Epithelial cell of proximal tubule (primary cell): ENCODE measurements at places on chromosomes 13 and 19. TPM values are rescaled to one million over a fixed set of nuclear protein-coding genes. Genes with fewer than 3 reads are reported as not detected.
A peak's percentile ranks its signal among the peaks of the same experiment; 100 is the strongest.

The FAM216B gene
- not detected in 2 replicates for total RNA-seq

The LSR gene
- total RNA-seq: 97.1 and 106 TPM in 2 replicates

- DNase-seq: no peak
Observed at GRCh38 chr19:11142528-11143171, 12.9 kb downstream of the SPC24 start.

DNA sequence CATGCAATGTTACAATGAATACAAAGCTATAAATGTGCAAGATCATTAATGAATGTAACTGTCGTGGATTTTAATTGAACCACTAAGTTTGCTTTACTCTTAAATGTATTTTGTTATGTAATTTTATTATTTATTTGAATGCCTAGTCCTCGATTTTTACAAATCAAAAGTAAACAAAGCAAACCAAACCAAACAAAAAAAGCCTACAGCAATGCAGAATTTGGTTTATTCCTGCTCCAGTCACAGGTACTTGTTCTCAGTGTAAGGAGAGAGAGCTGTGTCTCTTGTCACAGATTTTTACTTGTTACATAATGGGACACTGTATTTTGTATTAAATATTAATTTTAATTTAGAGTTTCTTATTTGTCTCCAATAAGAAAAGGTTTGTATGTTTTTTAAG is 584.3 kb upstream of the SLITRK6 start:
- no peak for DNase-seq

DNA sequence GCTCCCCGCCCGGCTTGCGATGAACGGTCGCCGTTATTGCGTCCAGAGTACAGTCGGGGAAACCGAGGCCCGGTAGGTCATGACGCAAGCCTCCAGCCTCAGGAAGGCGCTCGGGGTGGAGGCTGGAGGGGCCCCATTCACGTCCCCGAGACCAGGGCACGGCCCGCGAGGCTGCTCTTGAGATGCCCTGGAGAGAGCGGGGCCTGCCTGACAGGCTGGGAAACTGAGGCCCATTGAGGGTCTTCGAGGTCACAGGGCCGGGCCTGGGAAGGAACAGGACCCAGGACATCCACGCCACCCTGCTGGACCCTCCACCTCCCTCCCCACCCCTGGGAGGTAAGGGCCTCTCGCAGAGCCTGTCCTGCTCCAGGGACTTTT is 367 bp downstream of the NDUFS7 start:
- DNase-seq: no peak

DNA sequence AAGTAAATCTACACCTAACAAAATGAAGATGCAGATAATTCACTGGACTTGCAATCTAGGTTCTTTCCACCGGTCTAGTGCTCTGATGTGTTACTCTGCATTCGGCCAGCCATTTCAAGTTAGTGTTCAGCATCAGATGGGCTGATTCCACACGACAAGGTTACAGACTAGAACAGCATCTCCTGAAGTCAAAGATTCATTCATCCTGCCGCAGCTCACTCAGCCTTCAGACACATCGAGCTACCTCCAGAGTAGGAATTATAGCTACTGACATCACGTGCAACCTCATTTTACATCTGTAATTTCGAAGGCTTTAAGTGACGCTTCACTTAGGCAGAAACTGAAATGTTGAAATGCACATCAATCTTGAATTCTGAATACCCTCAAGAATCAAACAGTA is 76.5 kb downstream of the LHFPL6 start:
- no peak for DNase-seq

GRCh38 chr13:61294467-61295191 is 121.0 kb downstream of the PCDH20 start:
- DNase-seq: peak; percentile 81

DNA sequence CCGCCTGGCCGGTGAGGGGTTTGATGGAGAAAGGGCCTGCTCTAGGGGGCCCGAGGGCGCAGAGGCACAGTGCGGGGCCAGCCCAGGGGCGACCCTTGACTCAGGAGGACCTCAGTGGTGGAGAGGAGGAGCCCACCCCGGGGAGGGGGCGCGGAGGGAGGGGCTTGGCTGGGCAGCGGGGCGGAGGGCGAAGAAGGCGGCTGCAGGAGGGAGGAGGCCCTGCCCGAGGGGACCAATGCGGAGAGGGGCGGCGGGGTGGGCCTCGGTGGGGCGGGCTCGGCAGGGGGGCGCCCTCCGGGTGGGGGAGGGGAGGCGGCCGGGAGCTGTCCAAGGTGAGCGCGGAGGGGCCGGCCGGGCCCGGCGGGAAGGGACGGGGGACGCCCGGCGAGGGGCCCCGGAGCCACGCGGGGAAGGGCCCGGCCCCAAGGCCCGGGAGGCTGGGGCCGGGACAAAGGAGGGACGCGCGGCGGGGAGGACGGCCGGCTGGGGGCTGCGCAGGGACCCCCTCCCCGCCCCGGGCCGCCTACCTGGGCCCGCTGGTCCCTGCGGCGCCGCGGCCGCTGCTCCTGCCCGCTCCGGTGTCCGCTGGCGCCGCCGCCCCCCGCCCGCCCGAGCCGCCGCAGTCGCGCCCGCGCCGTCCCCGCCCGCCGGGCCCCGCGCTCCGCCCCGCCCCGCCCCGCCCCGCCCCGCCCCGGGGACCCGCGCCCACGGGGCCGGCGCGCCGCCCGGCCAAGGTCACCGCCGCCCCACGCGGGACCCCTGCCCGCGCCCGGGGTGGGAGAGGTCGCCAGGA is at the start of gene DIRAS1:
TSS of gene DIRAS1 (minus strand) at position 596 of the 793 bp plus-strand sequence. CDS start 3,566 bp downstream, outside the sequence.
- no peak for DNase-seq
